ENCODE measurements at places on chromosomes 3 and 15. TPM values are rescaled to one million over a fixed set of nuclear protein-coding genes. Genes with fewer than 3 reads are reported as not detected.

The PIGBOS1 gene
- total RNA-seq, result 15.4 TPM

The CCDC54 gene
- not detected for total RNA-seq

The CAND2 gene
- total RNA-seq, result 1.8 TPM

GRCh38 chr3:52477796-52478095, 17.4 kb upstream of the STAB1 start:
- no peak for DNase-seq
- no peak overlapping the region for H3K27ac ChIP-seq
- H3K4me1 ChIP-seq, result peaks cover 17% of the 10 kb centered on the region
- peaks cover 62% of the 10 kb centered on the region for H3K36me3 ChIP-seq
- peaks cover 12% of the 10 kb centered on the region for H3K27me3 ChIP-seq

DNA sequence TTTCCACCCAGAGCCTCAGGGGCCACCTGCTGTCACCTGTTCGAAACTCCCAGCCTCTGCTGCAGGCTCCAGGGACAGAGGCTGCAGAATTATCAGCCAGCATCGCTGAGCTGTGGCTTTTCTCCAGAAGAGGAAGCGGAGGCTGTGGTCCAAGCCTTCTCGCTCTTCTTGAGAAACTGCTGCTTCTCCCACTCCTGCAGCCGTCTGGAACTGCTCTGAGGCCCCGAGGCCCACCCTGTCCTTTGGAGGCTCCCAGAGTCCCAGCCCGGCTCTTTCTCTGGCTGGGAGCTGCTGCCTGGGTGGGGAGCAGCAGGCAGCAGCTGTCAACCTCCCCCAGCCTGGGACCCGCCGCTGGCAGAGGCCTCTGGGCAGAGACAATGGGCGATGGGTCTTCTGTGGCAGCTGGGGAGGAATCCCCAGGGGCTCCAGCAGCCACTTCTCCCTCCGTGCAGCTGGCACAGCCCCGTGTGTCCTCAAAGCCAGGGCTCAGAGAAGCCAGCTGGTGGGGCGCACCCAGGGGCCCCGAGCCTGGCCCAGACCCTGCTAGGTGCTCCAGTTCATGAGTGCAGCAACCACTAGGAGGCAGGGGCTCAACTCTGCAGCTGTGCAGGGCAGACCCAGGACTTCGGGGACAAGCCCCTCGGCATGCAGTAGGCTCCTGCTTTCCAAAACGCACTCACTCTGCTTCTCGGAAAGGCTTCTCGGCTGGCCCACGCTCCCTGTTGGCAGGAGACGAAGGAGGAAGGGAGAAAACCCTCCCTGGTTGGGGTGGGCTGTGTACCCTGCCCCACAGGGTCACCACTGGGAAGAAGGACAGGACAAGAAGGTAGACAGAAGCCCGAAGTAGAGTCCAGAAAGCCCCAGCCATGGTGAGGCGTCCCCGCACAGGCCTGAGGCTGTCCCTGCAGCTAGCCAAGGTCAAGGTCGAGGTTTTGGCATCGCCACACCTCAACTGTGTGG, 49.9 kb upstream of the FURIN start:
- DNase-seq, result no peak
- peaks cover 4% of the 10 kb centered on the region for H3K4me1 ChIP-seq
- H3K27me3 ChIP-seq, result peaks cover 7% of the 10 kb centered on the region
- no peaks in the 10 kb centered on the region for H3K36me3 ChIP-seq
- no peak overlapping the region for H3K4me3 ChIP-seq
- H3K27ac ChIP-seq, result no peak overlapping the region

DNA sequence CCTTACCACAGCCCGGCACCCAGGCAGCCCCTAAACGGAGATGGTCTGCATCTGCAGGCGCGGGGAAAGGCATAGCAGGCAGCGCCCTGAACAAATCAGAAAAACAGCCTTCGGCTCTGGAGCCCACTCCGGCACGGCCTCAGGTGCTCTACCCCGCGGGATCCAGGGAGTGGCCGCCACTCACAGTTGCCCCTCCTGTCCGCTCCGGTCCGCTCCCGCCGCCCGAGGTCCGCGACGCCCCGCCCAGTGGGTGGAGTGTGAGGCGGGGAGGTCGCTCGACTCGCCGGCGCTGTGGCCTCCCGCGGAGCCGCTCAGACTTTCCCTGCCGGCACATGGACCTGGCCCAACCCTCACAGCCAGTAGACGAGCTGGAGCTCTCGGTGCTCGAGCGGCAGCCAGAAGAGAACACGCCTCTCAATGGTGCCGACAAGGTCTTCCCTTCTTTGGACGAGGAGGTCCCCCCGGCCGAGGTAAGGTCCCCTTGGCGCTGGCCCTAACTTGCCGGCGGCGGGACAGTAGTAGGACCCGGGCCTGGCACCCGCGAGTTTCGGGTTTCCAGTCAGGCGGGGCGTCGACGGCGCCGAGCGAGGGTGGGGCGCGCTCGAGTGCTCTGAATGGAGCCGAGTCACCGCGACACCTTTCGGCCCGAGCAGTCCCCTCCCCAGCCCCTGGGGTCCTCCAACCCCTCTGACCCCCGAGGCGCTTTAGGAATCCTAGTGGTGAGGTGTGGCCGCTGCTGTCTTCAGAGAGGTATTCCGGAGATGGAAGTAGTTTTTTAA, at the start of gene C3orf52:
Gene C3orf52 (plus strand): TSS at position 314 of the 779 bp plus-strand sequence. CDS start 19 bp downstream, at position 333.
- no peak within 1 kb of the TSS for H3K27ac ChIP-seq
- peaks cover 30% of the 10 kb centered on the region for H3K4me1 ChIP-seq
- peak; percentile 81 for DNase-seq
- H3K4me3 ChIP-seq, result peak within 1 kb of the TSS; percentile 94
- peaks cover 4% of the 10 kb centered on the region for H3K36me3 ChIP-seq

DNA sequence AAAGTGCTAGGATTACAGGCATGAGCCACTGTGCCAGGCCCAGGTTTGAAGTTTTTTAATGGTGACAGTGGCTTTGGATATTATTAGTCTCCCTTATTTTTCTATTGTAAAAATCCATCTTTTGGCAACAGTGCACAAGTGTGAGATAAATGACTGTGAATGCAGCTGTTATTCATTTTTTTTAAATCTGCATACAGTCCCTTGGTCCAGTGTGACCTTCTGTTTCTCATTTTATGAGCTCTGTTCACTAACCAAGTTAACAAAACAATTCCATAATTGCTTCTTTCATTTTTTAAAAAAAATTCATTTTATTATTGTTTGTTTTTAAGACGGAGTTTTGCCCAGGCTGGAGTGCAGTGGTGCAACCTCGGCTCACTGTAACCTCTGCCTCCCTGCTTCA, 381.8 kb downstream of the NAALADL2 start:
- no peaks in the 10 kb centered on the region for H3K36me3 ChIP-seq
- no peak overlapping the region for H3K27ac ChIP-seq
- DNase-seq, result no peak
- no peak overlapping the region for H3K4me3 ChIP-seq
- peaks cover 1% of the 10 kb centered on the region for H3K27me3 ChIP-seq

The RSL24D1 gene
- 58.0 TPM for total RNA-seq

- no peaks in the 10 kb centered on the region for H3K36me3 ChIP-seq
- H3K4me3 ChIP-seq, result no peak overlapping the region
- peaks cover 3% of the 10 kb centered on the region for H3K27me3 ChIP-seq
- DNase-seq, result no peak
Observed at GRCh38 chr3:480070-480469, 283.5 kb downstream of the CHL1 start.

The MYD88 gene
- total RNA-seq, result 51.0 TPM

GRCh38 chr3:122969585-122970469, 57.7 kb downstream of the SEMA5B start:
- H3K27ac ChIP-seq, result no peak overlapping the region
- H3K4me1 ChIP-seq, result peaks cover 7% of the 10 kb centered on the region
- no peak overlapping the region for H3K4me3 ChIP-seq
- no peak for DNase-seq

GRCh38 chr3:189710620-189711402, 79.6 kb downstream of the TP63 start:
- no peaks in the 10 kb centered on the region for H3K36me3 ChIP-seq
- no peak overlapping the region for H3K27ac ChIP-seq
- no peak for DNase-seq
- H3K4me1 ChIP-seq, result no peaks in the 10 kb centered on the region

The PODXL2 gene
- 16.4 TPM for total RNA-seq

- DNase-seq, result no peak
- no peaks in the 10 kb centered on the region for H3K36me3 ChIP-seq
- H3K27ac ChIP-seq, result no peak overlapping the region
- H3K4me1 ChIP-seq, result peaks cover 24% of the 10 kb centered on the region
- no peak overlapping the region for H3K4me3 ChIP-seq
Observed at GRCh38 chr15:87959662-87960061, 296.9 kb downstream of the NTRK3 start.

DNA sequence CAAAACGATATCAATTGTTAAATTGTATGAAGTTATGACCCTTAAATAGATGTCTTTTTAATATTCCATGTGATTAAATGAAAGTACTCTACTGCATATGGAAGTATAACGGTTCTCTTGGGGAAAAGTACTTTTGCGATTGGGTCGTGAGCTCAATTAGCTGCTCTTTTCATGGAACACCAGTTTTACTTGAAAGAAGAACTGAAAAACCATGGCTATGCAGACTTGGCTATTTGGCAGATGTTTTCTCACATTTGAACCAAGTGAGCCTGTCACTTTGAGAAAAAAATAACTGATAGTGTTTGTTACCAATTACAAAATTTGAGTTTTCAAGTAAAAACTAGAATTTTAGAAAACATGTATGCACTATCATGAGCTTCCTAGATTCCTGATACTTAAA, 5.9 kb upstream of the INAFM2 start:
- peaks cover 30% of the 10 kb centered on the region for H3K4me1 ChIP-seq
- H3K27ac ChIP-seq, result no peak overlapping the region
- H3K27me3 ChIP-seq, result peaks cover 23% of the 10 kb centered on the region
- DNase-seq, result no peak
- H3K4me3 ChIP-seq, result no peak overlapping the region

GRCh38 chr3:39193391-39193790, 996 bp upstream of the XIRP1 start:
- peaks cover 9% of the 10 kb centered on the region for H3K4me1 ChIP-seq
- DNase-seq, result no peak
- H3K27ac ChIP-seq, result no peak overlapping the region
- no peak overlapping the region for H3K4me3 ChIP-seq
- H3K36me3 ChIP-seq, result no peaks in the 10 kb centered on the region

DNA sequence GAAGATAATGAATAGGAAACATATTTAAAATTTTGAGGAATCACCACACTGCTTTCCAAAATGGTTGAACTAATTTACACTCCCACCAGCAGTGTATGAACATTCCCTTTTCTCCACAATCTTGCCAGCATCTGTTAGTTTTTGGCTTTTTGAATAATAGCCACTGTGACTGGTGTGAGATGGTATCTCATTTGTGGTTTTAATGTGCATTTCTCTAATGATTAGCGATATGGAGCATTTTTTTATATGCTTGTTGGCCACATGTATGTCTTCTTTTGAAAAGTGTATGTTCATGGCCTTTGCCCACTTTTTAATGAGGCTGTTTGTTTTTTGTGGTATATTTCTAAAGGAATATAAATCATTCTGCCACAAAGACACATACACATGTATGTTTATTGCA, 166.3 kb downstream of the NECTIN3 start:
- no peak overlapping the region for H3K4me3 ChIP-seq
- H3K27me3 ChIP-seq, result peaks cover 2% of the 10 kb centered on the region
- no peak for DNase-seq
- H3K36me3 ChIP-seq, result no peaks in the 10 kb centered on the region
- H3K27ac ChIP-seq, result no peak overlapping the region

DNA sequence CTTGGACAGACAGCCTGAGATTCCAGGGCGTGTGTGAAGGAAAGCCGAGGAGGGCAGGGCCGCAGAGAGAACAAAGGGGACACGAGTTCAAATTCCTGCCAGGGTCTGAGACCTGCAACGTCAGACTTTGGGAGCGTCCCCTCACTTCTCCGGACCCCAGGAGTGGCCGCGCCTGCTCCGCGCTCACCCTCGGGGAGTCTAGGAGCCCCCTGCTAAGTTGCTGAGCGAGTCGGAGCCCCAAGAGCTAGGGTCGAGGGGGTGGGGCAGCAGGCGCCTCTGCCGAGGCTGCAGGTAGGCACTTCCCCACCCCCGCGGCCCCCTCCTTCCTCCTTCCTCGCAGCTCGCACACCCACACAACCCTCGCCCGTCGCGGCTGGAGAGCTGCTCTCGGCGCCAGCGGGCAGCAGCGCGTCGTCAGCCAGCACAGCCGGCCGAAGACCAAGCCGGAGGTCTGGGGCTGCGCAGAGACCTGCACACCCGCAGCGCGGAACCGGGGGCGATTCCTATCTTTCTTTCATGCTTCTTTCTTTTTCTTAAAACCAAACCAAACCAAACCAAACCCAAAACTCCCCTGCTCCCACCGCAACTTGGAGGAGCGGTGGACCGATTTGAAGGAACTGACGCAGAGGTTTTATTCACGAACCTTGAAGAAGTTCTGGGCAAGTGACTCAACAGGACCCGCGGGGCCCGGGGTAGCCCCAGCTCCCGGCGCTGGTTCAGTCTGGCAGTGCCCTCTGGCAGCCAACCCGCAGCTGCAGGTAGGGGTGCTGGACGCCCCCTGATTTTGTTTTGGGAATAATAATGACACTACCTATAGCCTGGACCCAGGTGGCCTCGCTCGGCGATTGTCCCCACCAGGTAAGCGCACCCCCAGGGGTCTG, at the start of gene ANKRD34C:
Gene ANKRD34C (plus strand): TSS at position 352 of the 881 bp plus-strand sequence. CDS start 10,563 bp downstream, outside the sequence.
- H3K27ac ChIP-seq, result no peak within 1 kb of the TSS
- H3K4me1 ChIP-seq, result peaks cover 4% of the 10 kb centered on the region
- H3K27me3 ChIP-seq, result peaks cover 15% of the 10 kb centered on the region
- peak; percentile 21 for DNase-seq
- no peak within 1 kb of the TSS for H3K4me3 ChIP-seq
- no peaks in the 10 kb centered on the region for H3K36me3 ChIP-seq

DNA sequence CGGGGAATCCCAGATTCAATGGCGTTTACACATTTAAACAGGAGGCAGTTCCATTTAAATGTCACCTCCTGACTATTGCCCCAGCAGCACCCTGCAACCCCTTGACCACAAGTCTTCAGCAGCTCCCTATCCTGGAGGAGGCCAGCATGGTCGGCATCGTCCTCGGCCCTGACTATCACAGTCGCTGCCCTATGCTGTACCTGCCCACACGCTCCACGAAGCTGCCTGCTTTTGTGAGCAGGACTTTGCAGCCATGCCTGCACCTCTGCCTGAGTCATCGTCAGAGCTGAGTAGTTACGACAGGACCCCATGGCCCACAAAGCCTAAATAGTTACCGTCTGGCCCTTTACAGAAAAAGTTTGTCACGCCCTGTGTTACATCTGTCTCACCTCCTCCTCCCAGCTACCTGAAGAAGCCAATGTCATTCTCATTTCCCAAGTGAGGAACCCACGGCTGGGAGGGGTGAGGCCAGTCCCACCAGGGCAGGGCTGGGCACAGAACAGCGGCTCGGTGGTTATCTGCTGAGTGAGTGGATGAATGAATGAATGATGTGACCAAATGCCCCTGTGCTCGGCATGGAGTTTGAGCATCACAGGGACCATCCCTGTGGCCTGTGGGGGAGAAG, 47.8 kb upstream of the IQSEC1 start:
- H3K4me3 ChIP-seq, result no peak overlapping the region
- H3K27ac ChIP-seq, result no peak overlapping the region
- H3K27me3 ChIP-seq, result peaks cover 6% of the 10 kb centered on the region
- H3K36me3 ChIP-seq, result no peaks in the 10 kb centered on the region

DNA sequence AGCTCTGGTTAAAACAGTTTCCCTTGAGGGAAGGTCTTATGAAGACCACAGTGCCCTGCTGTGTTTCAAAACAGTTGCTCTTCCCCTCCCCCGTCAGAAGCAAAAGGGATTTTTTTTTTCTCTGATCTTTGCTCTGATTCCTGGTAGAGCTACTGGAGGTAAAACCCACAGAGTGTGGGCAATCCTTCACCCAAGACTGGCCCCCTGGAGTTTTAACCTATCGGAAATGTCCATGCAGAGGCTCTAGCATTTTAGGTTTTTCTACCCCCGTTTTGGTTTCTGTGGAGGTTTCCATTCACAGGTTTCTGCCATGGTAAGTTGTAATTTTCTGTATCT, 27.7 kb downstream of the GRM2 start:
- H3K4me1 ChIP-seq, result peaks cover 20% of the 10 kb centered on the region
- H3K27me3 ChIP-seq, result peaks cover 2% of the 10 kb centered on the region
- no peak overlapping the region for H3K4me3 ChIP-seq
- no peak for DNase-seq
- no peaks in the 10 kb centered on the region for H3K36me3 ChIP-seq
- H3K27ac ChIP-seq, result no peak overlapping the region

Data from endothelial cell (in vitro differentiated cells).